ENCODE measurements at places on chromosomes 1 and 21. TPM values are rescaled to one million over a fixed set of nuclear protein-coding genes. Genes with fewer than 3 reads are reported as not detected.

Gene PLCH2
- total RNA-seq, result 0.27 TPM

DNA sequence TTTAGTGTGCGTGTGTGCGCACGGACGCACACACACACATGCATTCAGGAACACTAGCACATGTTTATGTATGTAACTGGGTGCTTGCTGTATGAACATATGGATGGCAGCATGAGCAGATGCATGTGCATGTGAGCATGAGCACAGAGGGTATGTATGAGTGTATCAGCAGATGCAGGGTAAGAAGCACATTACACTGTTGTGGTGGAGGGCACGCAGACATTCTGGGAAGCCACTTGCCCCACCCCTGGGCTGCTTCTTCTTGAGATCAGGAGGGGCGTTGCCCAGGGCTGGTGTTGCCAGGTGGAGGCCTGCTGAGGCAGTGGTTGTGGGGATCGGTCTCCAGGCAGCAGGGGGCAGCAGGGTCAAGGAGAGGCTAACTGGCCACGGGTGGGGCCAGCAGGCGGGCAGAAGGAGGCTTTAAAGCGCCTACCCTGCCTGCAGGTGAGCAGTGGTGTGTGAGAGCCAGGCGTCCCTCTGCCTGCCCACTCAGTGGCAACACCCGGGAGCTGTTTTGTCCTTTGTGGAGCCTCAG lies 3.9 kb upstream of the P3R3URF start:
- DNase-seq, result peak; percentile 55

- no peak for DNase-seq
These were observed 36.2 kb downstream of the HIVEP3 start for GRCh38 chr1:41882486-41882885.

- DNase-seq, result peak; percentile 5
These were observed 2.0 kb downstream of the GPX7 start for GRCh38 chr1:52604063-52604770.

DNA sequence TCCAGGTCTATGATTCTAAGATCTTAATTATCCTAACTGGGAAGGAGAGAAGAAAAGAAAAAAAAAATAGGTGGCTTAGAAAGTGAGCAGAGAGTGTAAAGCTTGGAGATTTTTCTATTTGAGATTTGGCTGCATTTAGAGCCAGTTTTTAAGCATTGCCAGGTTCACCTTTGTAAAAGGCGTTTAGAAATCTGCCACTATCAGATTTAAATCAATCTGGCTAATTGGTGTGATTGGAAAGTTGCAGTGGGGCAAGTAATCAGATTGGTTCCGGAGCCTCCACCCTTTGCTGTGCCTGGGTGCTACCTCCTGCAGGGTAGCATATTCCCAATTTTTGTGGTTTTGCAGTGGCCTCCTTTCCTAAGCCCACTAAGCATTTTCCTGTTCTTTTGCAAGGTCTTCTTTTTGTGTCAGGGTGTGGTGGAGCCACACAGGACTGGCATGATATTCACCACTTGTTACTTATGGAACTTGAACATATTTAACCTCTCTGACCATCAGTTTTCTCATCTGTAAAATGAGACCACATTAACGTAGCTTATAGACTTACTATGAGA lies 48.5 kb upstream of the PPP2R5A start:
- DNase-seq, result no peak
